ENCODE measurements at places on chromosomes 4 and X.
A peak's percentile ranks its signal among the peaks of the same experiment; 100 is the strongest.

DNA sequence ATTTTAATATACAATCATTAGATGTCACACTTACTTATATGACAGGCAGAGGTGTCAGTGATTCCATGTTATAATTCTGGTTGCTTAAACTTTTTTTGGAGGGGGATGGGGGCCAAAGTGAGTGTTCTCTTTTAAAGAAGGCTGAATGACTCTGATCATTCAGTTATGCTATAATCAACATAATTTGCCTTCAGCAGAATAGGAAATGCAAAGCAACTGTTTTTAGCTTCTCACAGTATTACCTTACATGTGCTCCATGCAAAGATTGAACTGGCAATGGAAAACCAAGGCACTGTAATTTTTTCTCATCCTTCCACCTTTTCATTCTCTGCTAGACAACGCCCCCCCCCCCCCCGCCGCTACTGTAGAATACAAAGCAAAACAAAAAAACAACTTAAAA, 13.4 kb downstream of the ADH1C start:
- no peak for DNase-seq

DNA sequence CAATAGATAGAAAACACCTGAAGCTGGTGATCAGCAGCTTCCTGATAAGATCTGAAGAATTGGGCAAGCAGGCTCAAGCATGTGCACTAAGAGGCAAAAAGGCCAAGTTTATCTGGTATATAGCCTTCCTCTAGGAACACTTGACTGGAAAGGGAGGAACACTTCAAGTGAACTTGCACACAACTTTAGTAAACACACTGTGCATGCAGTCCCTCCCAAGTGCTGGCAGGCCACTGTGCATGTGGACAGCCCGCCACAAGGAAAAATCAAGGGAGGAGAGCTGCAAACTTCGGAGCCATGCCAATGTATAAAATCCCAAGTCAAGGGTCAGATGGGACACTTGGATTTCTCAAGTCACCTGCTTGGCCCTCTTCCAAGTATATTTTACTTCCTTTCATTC, 645.8 kb upstream of the NDST4 start:
- DNase-seq: no peak

DNA sequence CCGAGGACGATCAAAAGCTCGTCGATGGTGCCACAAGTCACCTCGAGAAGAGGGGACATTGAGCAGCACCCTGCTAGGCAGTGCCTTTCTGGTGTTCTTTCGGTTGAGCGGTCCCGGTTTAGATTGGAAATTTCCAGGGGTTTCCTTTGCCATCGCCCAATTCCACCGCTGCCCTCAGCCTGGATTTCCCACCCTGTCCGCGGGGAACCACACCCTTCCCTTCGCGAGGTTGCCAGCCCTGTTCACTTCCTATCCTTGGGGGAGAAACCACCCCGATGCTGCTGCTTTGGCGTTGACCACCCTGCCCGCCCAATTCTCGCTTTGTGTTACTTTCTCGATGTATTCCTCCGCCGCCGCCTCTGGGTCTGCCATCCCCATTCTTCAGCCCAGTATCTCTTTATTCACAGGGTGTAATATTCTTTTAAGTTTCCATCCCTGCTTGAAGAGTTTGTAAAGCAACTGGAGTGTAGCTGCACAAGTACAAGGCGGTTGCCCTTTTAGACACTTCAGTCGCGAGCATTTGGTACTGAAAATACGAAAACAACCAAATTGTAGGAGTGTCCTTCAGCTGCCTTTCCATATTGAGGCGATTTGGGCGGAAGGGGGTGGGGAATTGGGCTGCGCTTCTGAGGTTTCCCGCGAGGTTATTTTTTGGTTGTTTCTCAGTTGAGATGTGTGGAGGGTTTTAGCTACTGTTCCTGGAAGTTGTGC, 1.1 kb downstream of the OGT start:
- DNase-seq: peak; percentile 83

DNA sequence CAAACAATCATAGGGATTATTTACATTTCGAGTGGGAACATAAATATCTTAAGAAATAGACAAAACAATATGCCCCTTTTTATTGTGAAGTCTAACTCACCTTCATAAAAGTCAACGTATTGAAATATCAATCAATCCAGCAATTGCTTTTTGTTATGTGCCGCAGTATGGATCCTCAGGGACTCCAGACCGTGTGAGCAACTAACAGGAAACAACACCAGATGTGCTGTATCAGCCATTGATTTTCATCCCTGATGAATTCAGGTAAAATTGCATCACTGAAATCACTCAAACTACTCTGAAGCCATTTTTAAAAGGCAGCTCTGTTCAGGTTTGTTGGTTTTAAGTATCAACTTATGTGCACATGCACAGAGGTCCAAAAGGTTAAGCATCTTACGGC, 197.3 kb upstream of the FAT1 start:
- peak; percentile 50 for DNase-seq

DNA sequence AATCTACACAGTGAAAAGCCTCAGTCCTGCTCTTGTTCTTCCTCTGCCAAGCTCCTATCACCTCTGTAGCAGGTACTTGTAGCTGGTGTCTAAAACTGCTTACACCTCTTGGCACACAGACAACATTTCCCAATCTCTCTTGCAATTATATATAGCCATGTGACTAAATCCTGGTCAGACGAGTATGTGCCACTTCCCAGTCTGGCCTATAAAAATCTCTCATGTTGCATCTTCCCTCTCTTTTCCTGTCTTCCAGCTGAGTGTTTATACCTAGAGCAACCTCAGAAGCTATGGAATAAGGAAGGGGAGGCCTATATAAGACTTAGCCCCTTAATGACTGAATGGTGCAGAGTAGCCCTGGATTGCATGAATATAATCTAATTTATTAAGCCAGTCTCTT, 105.8 kb downstream of the RNF150 start:
- peak; percentile 82 for DNase-seq

DNA sequence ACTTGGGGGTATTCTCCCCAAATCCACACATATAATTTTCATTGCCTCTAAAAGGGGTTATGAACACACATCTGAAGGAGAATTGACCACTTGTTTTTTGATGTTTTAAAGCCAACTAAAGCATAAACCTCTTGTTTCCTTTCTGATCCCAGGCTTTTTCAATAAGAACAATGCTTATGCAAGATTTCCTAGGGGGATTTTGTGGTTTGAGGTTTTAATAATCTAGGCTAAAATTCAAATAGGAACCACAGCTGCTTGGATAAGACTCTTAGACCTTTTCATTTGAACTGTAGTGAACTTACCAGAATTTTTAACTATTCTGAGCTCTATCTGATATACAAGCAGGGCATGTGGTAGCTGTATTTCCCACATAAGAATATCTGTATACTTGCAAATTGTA, 651.1 kb downstream of the ANKRD50 start:
- no peak for DNase-seq

DNA sequence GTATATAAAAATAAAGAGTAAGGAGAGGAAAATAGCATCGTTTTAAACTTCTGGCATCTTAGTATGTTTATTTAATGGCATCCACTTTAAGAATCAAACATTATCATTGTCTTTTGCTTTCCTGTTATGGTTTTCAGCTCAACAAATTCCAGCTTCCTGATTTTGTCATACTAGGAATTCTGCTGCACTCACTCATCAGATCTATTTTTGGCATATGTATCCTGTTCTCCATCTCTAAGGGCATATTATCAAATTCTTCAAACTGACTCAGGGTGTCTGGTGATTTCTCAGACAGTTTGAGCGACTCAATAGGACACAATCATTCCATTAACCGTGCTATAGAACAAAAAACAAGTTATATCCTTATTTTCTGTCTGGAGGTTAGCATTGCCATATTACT, 248.5 kb upstream of the DIAPH2 start:
- no peak for DNase-seq

DNA sequence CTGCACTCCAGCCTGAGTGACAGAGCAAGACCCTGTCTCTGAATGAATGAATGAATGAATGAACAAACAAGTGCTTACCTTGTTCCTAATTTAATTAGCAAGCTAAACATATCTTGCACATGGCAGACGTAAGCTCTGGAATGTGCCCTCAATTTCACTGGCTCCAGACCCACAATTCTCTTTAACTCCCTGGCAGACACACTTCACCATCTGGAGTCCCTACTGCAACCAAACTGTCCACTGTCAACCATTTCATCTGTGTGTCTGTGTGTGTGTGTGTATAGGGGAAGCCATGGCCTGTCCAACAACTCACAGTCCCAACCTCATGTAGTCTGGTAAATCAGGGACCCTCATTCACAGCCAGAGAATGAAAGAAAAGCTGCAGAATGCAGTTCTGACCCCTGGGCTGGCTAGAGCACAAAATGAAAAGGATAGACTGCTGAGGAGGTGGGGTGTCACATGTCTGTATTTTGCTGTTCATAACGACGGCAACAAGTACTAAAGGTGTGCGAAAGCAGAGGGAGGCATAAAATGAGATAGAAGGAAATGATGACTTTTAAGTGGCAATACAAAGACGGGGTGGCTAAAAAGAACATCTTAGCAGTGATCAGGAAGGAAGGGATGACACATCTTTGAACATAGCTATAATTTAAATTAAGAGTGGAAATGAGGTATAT, 114.1 kb downstream of the TSPAN5 start:
- no peak for DNase-seq

DNA sequence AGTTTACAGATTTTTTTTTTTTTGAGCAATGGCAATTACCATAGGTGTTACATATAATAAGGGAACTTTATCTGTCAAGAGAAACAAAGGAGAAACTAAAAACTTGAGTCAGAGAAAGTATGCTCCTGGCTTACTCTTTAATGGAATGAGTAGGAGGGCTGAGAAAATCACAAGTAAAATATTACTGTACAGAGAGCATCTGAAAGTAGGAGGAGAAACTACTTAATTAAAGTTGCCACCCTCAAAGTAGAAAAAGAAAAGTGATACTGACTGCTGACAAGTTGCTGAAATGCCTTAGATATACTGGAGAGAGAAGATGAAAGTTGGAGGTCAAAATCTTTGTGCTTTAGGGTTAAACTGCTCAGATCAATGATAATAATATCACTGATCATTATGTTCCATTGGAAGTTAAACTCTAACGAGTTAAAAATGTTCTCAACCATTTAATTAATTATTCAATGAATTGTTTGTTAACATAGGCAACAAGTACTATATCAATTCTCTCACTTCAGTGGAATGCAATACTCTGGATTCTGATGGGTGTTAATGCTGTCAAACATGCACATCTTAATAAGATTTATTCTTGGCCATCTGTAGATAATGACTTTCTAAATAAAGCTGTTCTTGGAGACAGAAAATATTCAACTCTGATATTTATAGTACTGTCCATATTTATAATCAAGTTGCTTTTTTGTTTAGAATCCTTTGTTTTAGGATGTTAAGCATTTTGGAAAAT, 61.2 kb upstream of the CAMK2D start:
- DNase-seq: no peak

- no peak for DNase-seq
Observed at GRCh38 chrX:50700921-50701320, 113.1 kb downstream of the SHROOM4 start.

GRCh38 chr4:185167234-185167633, 24.2 kb downstream of the SLC25A4 start:
- DNase-seq: no peak

- no peak for DNase-seq
Observed at GRCh38 chrX:19705196-19705769, 182.1 kb downstream of the SH3KBP1 start.

DNA sequence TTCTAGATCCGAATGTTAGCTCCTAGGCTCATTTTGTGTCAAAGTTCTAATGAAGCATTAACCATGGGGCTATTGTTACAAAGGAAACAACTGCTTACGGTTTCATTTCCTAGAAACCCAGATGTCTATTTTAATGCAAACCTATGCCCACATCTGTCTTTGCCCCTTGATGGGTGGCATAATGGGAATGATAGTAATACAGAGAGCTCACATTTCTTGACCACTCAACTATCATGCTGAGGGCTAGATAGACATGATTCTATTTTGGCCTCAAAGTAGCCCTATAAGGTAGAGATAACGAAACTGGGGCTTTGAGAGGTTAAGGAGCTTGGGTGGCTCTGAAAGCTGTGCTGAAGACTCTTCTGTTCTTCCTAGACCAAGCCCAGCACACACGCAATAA, 1.9 kb downstream of the TLR7 start:
- DNase-seq: no peak

- no peak for DNase-seq
Observed at GRCh38 chrX:136731207-136731782, 49.4 kb downstream of the ARHGEF6 start.

GRCh38 chrX:727738-728621, 97.4 kb downstream of the SHOX start:
- DNase-seq: no peak

- DNase-seq: no peak
Observed at GRCh38 chr4:24131954-24132673, 242.3 kb upstream of the PPARGC1A start.

GRCh38 chrX:71107762-71108360, 1.3 kb upstream of the CXorf65 start:
- DNase-seq: no peak

DNA sequence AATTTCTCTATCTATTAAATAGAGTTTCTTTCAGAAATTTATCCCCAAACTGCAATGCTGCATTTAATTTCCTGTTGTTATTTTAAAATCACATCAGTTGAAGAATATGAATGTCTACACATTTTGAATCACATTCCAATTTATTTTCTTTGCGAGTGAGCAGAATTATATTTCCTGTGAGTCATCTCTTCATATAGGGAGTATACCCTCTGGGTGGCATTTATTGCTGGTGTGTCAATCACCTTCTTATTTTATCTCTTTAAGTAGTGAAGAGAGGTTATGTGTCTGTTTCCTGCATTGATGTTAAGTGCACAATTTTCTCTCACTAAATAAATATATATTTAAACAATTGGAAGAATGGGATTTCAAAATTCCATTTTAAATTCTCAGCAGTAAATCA, 511.0 kb upstream of the ATOH1 start:
- DNase-seq: peak; percentile 76

- no peak for DNase-seq
Observed at GRCh38 chr4:157664726-157665125, 444.2 kb downstream of the GRIA2 start.

DNA sequence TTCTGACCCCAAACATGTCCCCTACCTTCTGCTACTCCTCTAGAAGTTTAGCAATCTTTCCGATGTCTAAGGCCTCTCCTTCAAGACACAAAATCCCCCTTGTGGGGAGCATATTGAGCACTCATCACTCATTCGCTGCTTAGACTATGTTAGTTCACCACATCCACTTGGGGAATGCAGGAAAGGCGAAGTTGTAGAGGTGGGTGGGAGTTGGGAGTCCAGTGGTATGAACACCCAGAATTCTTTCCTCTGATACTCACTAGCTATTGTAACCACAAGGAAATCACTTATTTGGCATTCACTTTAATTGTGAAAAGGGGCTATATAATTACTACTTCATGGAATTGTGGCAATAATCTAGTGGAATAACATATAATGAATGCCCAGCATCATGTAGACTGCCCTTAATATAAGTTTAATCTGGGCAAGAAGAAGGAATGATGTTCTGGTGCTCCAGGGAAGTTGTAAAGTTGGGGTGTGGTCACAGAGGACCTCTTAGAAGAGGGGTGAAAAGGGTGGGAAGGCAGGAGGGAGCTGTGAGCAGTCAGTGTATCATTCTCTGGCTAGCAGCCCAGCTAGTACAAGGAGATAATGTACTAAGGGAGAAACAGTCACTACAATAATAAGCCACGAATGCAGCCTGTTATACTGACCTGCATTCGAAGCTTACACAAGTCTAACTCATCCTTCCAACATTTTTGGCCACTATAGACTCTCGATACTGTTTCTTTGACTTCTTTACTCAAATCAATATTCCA, 468.2 kb upstream of the DIPK2B start:
- DNase-seq: no peak

Data from NCI-H69 (cell line).